Upper lobe of right lung (tissue), 1 donor: ENCODE measurements at places on chromosomes 13 and 19. TPM values are rescaled to one million over a fixed set of nuclear protein-coding genes. Genes with fewer than 3 reads are reported as not detected.

GRCh38 chr19:45805719-45806118 lies 9.4 kb downstream of the RSPH6A start:
- DNase-seq = no peak

- DNase-seq = no peak
These were observed 752 bp downstream of the RPL18A start for GRCh38 chr19:17860331-17860992.

GRCh38 chr13:39016787-39017186 lies 21.1 kb downstream of the PROSER1 start:
- DNase-seq = no peak

DNA sequence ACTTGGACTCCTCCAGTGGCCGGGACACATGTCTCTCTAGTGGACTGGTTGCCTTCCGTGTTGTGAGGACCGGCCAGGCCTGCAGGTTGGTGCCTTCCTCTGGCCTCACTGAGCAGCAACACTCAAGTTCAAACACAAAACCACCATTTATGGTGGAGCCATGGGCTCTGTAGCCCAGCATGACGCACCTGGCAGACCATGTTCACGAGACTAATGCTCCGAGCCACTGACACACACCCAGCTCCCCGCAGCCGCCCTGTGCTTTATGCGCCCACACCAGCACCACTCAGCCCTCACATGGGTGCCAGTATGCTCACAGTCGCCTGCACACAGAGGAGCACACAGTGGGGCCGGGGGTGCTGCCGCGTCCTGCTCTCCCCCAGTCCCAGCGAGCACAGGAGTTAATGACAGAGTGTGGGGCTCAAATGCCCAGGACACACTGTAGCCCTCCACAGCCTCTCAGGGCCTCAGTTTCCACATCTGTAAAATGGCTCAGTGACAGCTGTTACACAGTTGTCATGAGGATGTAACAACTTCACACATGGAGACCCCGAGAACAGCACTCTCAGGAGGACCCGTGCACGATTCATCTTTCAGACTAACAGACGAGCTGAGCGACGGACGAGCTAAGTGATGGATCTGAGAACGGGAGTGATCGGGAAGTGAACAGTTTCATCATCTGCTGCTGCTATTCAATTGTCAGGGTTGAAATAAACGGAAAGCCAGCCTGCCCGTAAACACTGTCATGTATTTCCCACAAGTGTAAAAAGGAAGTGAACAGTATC lies 7.8 kb downstream of the GAS6 start:
- no peak for DNase-seq

The TIMM44 gene
- total RNA-seq = 49.8 TPM
